ENCODE measurements at places on chromosomes 6 and 20.

- no peak for DNase-seq
Observed at GRCh38 chr6:16706029-16706428, 55.2 kb downstream of the ATXN1 start.

- peak; percentile 76 for DNase-seq
Observed at GRCh38 chr20:36199345-36200257, 36.7 kb upstream of the AAR2 start.

DNA sequence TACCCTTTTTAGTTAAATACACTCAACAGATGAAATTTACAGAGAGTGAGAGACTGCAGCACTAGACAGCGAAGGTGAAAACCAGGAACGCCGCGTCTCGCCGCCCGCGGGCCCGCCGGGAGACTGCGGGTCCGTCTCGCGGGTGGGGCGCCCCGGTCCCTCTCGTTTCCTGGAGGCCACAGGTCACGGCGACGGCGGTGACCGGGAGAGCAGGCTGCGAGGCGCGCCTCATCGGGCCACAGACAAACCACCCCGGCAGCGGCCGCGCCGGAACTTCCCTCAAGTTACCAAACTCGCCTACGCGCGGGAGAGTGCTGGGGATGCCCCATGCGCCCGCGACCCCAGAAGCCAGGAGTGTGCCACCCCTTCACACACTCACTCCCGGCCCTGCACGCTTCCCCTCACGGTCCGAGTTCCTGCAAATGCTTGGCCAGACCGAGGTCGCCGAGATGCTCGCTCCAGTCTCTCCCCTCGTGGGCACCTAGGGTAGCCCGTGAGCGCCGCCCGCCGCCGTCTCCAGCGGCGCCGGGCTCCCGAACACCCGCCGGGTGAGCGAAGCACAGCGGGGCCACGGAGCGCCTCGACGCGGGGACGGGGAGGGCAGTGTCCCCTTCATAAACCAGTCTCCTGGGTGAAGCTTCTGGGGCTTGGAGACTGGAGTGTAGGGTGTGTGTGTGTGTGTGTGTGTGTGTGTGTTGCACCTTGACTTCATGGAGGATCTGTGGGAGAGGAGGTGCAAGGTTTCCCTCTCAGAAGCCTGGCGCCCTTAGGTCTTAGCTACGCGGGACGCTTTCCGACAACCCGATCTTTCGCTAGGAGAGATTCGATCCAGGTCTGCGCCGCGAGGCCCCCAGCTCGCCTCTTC, 1.4 kb downstream of the BACH2 start:
- DNase-seq, result peak; percentile 79

DNA sequence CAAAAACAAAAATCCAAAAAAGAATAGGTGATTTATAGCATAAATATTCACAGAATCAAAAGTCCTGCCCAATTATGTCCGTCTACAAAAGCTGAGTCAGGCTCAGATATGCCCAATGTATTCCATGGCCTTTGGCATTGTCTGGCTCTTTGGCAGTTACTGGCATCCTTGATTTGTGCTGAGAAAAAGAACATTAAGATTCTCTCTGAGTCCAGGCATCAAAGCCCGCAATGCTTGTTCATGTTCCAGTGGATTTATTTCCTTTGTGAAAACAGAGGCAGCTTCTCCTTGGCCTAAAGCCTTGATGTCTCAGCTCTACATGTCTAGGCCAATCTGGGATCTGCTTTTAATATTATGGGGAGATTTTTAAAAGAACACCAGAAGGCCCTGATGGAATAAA, 76.1 kb upstream of the SLC4A11 start:
- no peak for DNase-seq

GRCh38 chr20:50305636-50306477, 115.2 kb downstream of the CEBPB start:
- DNase-seq, result no peak

GRCh38 chr6:164296411-164296810, 881.9 kb downstream of the QKI start:
- DNase-seq, result no peak

DNA sequence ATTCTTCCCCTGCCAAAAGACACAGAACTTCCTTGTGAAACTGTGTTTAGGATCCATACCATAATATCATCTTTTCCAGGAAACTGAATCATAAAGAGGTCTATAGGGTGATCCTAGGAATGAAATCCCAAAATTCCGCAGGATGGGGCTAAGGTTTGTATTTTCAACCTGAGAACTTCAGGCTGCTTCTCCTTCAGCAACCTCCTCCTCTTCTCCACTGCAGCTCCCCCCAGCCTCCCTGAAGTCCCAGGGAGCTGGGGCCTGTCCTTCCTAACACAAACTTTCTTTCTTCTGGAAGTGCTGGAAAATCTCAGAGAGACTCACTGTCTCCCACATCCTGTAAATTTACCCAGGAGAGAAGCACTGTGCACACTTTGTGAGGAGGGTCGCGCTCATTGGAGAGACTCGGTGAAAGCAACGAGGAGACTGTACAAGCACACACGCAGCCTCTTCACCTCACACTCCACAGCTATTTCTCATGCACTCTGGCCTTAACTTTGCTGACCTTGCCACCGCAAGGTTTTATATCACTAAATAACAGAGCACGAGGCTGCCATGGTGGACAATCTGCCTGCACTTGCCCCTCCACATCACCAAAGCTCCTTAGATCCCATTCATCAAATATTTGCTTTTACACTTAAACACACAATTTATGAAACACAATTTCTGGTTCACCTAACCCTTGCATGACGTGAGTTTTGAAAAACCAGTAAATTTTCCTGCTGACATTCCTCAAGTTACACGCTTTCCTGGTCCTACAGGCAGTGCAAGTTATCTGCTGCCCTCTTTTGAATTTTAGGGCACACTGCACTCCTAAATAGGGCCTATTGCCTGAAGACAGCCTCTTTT, 14.3 kb downstream of the ID4 start:
- DNase-seq, result no peak

- DNase-seq, result no peak
Observed at GRCh38 chr20:15241681-15242080, 904.3 kb upstream of the FLRT3 start.

DNA sequence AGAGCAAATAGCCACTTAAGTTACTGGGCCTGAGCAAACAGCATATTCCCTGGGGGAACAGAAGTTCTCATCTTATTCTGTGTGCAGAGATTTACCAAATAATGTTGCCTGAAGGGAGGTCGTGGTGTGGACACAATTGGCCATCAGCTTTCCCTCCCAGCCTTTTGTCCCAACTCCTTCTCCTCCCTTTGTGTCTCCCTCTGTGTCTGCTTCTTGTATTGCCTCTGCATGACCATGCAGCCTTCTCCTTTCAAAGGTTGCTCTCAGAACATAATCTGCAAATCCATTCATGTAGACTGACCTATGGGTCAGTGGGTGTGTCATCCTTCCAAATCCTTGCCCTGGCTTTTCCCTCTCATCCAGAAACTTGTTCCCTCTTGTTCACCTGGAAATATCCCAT, 150.3 kb upstream of the INSM1 start:
- no peak for DNase-seq

Data from activated naive CD4-positive, alpha-beta T cell treated with anti-CD3 and anti-CD28 coated beads, Interleukin-2, amount 50 U/mL, for 16 hours (primary cell).